ENCODE measurements at places on chromosomes 5 and 9.

DNA sequence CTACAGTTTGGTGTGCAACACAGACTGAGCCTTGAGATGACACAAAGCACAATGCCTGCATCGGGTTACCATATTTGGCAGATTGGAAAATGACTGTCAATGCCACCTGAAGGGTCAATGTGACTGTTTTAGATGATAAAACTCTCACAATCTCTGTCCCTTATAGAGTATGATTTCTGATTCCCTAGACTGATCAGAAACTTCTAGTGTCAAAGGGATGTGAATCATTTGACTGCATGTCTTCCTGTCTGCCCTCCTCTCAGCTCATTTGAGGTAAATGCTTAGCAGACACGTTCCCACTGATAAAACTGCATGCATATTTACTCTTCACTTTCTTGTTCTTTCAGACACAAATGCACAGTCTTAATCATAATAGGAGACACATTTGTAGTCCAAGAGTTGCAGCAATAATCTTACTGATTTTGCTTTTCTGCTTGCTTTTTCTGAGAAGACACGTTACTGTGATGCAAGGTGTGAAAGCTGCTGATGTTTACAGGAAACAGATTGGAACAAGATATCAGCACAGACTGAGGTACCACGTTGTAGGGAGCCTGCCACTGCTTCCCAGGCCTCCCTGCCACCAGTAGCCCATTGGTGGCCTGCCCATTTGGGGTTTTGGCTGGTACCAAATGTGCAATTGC, 77.8 kb downstream of the GCNT4 start:
- DNase-seq, result no peak

DNA sequence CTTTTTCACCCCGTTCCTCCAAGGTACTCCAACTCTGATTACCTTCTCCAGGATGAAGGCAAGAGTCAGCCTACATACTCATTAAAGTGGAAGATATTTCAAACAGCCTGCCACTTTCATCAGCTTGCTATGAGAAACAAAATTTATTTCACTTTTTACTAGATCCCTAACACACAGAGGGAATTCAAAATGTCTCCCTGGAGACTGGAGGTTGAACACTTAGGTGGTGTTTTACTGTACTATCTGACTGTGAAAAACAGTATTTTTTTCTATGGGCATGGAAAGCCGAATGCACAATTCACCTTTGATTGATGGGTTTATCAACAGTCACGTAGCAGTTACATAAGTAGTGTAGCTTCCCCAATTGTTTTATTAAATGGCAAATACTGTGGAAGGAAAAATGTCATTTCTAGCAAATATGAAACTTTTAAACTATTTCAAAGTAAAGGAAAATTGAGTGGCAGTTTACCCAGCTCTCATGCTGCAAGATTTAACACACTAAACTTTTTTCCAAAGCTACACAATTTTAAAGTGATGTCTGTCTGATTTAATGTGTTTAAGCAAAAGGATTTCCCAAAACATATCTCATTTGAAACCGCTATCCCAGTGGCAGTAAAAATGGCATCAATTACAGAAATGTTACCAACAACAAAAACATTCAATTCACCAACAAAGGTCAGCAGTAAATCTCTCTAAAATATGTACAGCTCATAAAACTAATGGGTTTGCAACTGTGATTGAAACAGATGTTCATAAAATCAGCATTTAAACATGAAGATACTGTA, 125.0 kb upstream of the TLE4 start:
- no peak for DNase-seq

- DNase-seq, result no peak
These were observed 26.9 kb downstream of the GOLM1 start for GRCh38 chr9:86072394-86072877.

DNA sequence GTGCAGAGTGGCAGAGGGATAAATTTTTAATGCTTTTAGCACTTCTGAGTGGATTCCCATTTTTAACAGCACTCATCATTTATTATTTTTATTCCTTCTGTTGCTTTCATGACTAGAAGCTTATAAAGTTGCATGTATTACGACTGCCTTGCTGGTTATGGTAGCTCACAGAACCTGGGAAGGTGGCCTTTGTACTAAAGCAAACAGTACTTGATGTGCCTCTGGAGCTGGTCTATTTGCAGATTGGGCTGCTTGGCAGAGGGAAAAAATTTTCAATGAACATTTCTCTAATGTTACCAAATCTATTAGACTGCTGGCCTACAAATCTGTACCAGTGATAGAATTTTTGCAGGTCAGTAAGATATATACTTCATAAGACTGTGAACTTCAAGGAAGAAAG, 274.5 kb upstream of the C9orf72 start:
- no peak for DNase-seq

GRCh38 chr5:32088214-32088613, 85.9 kb downstream of the GOLPH3 start:
- no peak for DNase-seq

GRCh38 chr5:150159741-150160179, 4.1 kb upstream of the PDGFRB start:
- peak; percentile 66 for DNase-seq

- DNase-seq, result no peak
These were observed 48.0 kb downstream of the RAB14 start for GRCh38 chr9:121153642-121154041.
